ENCODE measurements at places on chromosomes 5 and 9. TPM values are rescaled to one million over a fixed set of nuclear protein-coding genes. Genes with fewer than 3 reads are reported as not detected.

Gene RNF183
- not detected for total RNA-seq

Gene AGXT2
- not detected for total RNA-seq

Gene FOXD4
- 0.32 TPM for total RNA-seq

Gene POU5F2
- total RNA-seq = 1.8 TPM

Gene FCN2
- not detected for total RNA-seq

Gene NUTM2G
- not detected for total RNA-seq

Gene MELK
- 1.7 TPM for total RNA-seq

Gene SPATA31A3
- total RNA-seq = not detected

Gene SV2C
- total RNA-seq = 0.32 TPM

Gene EXOSC3
- total RNA-seq = 34.6 TPM

Gene TMEM252
- 0.30 TPM for total RNA-seq

Gene PTPRD
- total RNA-seq = 17.2 TPM

Gene HAND1
- 0.21 TPM for total RNA-seq

Gene DPYSL3
- total RNA-seq = 45.7 TPM

Gene NDOR1
- 15.6 TPM for total RNA-seq

Gene ARHGEF39
- total RNA-seq = 1.2 TPM

Gene SPINK1
- total RNA-seq = not detected

Gene CD74
- 4,221 TPM for total RNA-seq

Gene MORN5
- total RNA-seq = 7.7 TPM

Gene KIF12
- total RNA-seq = 4.8 TPM

Gene ABLIM3
- 26.7 TPM for total RNA-seq

Gene PCDHGA4
- total RNA-seq = 3.1 TPM

Gene PPP6C
- total RNA-seq = 44.7 TPM

Gene PCDHGB4
- total RNA-seq = 5.3 TPM

Gene BSPRY
- total RNA-seq = 8.4 TPM

Gene NTRK2
- total RNA-seq = 7.7 TPM

Gene PITX1
- 0.47 TPM for total RNA-seq

Gene THBS4
- total RNA-seq = 2.9 TPM

Gene GABRP
- 0.38 TPM for total RNA-seq

Gene PCDHGA5
- 2.8 TPM for total RNA-seq

Gene HSD17B3
- total RNA-seq = 1.1 TPM

Gene IL13
- not detected for total RNA-seq

Gene APBA1
- total RNA-seq = 4.3 TPM
